ENCODE measurements at places on chromosomes 12 and 14.

DNA sequence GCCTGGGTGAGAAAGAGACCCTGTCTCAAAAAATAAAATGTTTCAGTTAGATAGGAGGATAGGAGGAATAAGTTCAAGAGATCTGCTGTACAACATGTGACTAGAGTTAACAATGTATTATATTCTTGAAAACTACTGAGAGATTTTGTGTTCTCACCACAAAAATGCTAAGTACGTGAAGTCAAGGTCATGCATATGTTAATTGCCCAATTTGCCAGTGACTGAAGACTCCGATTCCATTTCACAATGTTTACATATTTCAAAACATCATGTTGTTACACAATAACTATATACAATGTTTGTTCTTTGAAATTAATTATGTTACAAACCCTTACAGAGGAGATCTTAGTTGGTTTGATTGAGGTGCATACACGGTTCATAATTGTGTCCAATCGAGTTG is 52.1 kb downstream of the SLC15A4 start:
- no peak for DNase-seq

DNA sequence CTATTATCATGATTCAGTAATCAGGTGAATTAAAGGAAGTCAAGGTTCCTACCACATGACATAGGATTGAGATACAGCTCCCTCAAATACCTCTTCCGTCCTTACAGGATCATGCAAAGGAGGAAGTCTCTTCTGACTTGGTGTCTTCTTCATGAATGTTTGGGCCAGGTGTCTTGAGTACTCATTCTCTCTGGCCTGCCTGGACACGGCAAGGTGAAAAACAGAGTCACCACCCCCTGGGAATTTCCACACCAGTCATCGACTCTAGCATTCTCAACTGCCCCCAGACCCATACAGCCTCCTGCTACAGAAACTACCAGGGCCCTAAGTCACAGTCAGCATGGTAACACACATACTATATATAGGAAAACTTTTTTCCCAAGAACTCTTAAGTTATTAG is 44.9 kb upstream of the LTBP2 start:
- DNase-seq: no peak

DNA sequence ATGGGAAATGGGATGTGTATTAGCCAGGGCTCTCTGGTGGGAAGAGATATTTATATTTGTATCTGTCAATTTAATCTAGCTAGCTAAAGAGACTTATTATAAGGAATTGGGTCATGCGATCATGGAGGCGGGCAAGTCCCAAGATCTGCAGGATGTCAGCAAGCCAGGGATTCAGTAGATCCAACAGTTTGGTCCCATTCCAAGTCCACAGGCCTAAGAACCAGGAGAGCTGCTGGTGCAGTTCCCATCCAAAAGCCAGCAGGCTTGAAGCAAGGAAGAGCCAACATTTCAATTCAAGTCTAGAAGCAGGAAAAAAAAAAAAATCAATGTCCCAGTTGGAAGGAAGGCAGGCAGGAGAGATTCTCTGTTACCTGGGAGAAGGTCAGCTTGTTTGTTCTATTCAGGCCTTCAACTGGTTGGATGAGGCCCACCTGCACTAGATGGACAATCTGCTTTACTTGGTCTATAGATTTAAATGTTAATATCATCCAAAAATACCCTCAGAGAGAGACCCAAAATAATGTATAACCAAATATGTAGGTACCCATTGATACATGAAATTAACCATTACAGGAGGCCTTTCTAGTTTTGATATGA is 60.7 kb upstream of the BCAT1 start:
- no peak for DNase-seq

DNA sequence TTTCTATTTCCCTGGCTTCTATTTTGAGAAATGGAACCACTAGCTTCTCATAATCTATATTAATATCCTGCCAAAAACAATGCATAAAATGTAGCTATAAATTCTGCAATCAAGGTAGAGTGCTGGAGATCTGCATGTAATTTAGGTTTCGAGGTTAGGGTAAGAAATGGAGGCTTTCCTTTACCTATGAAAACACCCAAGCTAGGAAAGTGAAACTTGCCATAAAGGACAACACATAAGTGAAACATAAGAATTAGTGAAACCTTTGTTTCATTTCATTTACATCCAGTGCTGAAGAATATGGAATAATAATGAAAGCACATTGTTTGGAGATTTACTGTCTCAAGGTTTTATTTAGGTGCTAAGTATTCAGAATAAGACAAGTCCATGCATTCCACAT is 9.7 kb downstream of the CLEC2A start:
- no peak for DNase-seq

DNA sequence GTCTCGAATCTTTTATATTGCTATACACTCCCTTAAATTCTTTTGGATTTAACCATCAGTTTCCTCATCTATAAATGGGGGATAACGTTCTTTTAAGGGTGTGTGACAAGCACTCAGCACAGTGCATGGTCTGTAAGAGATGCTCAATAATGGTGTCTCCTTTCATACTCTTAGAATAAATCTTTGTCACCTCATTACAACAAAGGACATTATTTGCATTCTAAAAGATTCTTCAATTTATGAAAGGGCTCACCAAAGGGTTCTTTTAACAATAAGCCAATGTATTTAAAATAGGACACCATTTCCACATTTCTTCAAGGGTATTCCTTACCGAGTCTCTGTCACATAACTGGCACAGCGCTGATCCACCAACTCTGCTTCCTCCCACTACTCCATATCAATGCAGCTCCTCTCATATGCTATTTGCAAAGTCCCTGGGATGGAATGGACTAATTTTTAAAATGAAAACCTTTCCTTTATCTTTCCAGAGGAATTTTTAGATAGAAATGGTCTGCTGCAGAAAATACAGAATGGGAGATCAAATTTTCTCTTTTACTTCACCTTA is 29.2 kb upstream of the RIC8B start:
- no peak for DNase-seq

DNA sequence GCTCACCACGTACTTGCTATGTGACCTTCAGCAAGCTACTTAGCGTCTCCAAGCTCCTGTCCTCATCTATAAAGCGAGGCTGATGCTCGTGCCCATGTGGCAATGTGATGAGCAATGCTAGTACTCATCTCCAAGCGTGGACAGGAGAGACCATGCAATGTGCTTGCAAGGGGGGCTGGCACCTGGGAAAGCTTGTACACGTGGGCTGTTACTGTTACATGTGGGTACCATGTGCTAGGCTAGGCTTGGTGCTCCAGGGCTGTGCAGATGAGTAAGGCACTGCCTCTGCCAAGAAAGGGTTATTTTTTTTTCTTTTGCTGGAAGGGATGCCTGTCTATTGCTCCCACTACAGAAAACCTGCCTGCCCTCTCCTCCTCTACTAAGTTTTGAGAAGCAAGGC is 46.6 kb downstream of the TSPAN11 start:
- no peak for DNase-seq

- DNase-seq: no peak
Measured at GRCh38 chr14:100856056-100856950, 30.4 kb downstream of the MEG3 start.
